ENCODE measurements at places on chromosomes 5 and 9. TPM values are rescaled to one million over a fixed set of nuclear protein-coding genes. Genes with fewer than 3 reads are reported as not detected.

GRCh38 chr9:2780326-2780725 is 63.0 kb downstream of the KCNV2 start:
- DNase-seq: no peak

DNA sequence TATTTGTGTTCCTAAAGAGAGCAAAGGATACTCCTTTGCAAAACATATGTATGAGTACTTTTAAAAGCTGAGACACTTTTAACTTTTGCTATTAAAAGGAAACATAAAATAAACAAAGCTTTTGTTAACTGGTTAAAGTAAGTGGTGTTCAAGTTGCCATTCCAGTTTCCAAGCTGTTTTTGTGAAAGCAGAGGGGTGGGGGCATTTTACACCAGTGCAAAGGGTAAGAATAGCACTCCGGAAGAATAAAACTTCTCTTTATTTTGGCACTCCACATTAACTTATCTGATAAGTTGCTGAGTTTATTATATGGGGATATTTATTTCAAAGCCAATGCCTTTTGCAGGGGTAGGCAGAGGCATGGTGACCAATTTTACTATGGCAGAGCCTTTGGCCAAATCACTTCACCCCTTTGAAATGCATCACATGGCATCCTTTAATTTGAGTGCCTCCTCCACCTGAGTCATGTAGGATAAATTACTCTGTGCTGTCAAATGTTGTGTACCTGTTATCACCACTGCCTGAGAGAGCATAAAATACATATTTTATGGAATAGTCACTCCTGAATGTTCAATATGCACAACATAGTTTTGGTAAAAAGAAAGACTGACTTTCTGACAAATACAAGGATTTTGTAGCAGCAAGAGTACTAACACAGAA is 62.9 kb downstream of the MLLT3 start:
- peak; percentile 16 for DNase-seq

GRCh38 chr5:37310360-37310759 is 60.5 kb downstream of the NUP155 start:
- no peak for DNase-seq

The PCDHB1 gene
- not detected for total RNA-seq

The CACNA1B gene
- not detected for total RNA-seq

- no peak for DNase-seq
Observed at GRCh38 chr5:149294872-149295829, 23.5 kb downstream of the AFAP1L1 start.

The SPINK4 gene
- not detected for total RNA-seq

DNA sequence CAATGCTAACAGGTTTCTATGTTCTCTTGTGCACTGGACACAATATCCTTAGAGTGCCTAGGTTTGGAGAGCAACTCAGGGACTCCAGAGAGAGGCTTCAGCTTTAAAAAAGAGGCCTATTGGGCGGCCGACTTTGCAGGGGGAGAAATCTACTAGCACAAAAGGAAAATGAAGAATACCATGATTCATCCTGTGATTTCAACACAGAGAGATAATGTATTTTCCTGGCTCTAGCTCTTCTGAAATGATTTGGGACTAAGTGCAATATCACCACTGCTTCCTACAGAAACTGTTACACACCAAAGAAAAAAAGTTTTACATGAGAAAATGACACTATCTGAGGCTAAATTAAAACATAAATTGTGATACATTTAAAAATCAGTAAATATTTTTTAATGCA is 146.1 kb upstream of the TSLP start:
- no peak for DNase-seq

- no peak for DNase-seq
Observed at GRCh38 chr5:34531751-34532360, 124.3 kb upstream of the RAI14 start.

DNA sequence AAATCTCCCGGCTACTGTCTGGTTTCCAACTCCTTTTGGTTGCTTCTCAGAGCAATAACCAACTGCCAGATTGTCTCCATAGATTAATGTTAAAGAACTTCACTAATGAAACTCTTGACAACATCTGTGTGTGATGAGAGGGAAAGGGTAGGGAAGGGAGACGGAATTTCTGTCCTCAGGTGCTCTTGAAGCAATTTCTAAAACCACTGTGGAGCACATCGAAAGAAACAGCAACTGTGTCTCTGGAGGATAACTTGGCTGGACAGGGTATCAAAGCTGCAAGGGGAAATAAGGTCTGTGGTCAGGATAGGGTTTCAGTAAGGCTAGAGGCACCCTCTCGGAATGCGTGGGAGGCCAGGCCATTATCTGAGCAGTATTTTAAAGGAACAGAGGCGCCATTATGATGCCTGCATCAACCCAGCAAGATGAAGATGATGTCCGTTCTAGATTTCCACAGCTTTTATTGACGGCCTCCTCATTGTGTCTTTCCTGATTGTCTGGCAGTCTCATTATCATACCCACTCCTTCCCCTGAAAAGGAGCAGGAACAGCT is 76.6 kb downstream of the RORB start:
- DNase-seq: no peak

The ZNF300 gene
- total RNA-seq: 4.4 TPM

GRCh38 chr9:526904-527591 is 312.4 kb downstream of the DOCK8 start:
- no peak for DNase-seq

DNA sequence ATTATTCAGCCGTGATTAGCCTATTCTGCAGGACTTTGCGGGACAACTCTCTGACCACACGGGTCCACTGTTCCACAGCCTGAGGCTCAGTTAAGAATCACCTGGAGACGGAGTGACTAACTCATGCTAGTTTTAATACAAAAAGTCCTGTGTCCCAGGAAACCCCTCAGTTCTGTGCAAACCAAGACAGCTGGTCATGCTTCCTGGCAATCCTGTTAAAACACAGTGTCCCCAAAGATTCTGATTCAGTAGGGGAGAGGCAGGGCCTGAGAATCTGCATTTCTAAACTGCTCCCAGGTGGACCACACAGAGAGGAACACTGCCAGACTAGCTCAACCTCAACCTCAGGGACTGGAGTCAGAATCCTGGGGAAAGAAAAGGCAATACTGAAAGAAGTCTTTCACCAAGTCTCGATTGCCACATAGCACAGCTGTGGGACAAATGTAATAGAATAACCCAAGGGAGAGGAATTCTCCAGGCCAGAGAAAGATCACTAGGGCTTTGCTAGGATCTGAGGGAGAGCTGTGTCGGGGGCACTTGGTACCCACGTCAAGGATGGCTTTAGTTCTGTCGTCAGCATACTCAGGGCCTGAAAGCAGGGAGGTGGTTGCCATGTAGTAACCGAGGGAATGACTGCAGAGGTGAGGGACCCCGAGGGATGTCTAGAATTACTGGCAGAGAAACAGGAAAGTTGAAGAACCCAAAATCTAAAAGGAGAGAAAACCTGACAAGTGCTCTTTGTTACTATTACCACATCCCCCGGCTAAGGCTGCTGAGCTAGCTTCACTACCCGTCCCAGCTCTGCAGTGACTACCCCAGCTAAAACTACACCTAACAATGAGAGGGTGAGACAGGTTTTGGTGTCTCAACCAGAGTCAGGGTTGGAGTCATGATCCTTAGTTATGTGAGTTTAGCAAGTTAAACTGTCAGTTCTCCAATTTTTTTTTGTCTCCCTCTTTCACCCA is 8.6 kb downstream of the SUSD1 start:
- no peak for DNase-seq

DNA sequence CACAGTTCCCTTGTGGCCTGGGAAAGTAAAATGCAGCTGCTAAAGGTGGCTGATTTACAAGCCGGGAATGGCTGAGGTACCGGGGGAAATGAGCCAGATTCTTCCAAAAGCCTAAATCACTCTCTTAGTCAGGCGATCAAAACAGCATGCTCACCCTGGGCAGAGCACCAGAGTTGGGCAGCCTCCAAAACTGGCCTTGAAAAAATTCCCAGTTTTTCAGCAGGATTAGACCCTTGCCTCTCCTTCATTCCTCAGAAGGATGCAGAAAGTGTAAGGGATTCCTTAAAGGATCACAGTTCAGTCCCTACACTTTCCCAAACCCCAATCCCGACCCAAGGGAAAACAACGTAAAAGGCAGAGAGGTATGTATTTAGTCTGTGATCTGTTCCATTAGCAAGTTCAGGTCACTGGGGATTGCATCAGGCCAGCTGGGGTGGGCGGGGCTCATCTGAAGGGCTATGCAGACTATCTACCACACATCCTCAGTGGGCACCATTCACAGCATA is 16.9 kb downstream of the TMEM174 start:
- peak; percentile 25 for DNase-seq

- DNase-seq: no peak
Observed at GRCh38 chr9:136847088-136847825, 2.0 kb upstream of the PHPT1 start.

The IFT74 gene
- total RNA-seq: 12.8 TPM

The PDE6A gene
- not detected for total RNA-seq

The EXOSC3 gene
- 49.8 TPM for total RNA-seq

DNA sequence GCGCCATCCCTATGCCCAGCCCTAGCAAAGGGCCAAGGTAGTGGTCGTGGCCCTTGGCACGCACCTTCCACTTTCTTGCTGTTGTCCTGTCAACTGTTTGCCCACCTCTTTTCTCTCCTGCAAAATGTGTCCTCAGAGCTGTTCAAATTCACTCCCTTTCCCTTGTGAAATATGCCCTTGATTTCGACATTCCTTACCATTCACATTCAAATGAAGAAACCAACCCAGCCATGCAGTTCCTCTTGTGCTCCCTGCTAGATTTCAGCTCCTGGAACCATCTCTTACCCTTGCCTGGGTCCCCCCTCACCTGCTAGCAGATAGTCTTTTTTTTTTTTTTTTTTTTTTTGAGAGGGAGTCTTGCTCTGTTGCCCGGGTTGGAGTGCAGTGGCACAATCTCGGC is 19.6 kb upstream of the HRH2 start:
- no peak for DNase-seq

DNA sequence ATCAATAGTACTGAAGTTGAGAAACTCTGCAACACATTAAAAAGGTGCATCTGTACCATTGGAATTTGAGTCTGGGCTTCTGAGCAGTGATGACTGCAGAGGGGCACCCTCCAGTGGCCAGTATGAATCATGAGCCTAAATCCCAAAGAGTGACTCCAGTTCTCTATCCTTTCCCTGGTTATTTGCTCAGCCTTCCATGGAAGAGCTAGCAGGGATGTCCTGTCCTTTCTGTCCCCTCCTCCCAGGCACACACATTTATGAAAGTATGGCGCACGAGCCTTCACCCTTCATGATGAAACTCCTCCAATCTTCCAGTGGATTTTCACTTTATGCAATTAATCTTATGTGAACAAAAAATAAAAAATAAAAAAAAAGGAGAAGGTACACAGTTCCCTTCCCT is 81.0 kb downstream of the ESM1 start:
- peak; percentile 57 for DNase-seq

- no peak for DNase-seq
Observed at GRCh38 chr9:102209176-102209575, 470.7 kb upstream of the GRIN3A start.

Data from HFFc6 (cell line).